ENCODE measurements at places on chromosomes 2 and 18.

GRCh38 chr2:146572598-146572997, 1272.2 kb upstream of the ACVR2A start:
- no peak for DNase-seq

GRCh38 chr18:35172451-35173035, 68.3 kb upstream of the ZNF397 start:
- no peak for DNase-seq

DNA sequence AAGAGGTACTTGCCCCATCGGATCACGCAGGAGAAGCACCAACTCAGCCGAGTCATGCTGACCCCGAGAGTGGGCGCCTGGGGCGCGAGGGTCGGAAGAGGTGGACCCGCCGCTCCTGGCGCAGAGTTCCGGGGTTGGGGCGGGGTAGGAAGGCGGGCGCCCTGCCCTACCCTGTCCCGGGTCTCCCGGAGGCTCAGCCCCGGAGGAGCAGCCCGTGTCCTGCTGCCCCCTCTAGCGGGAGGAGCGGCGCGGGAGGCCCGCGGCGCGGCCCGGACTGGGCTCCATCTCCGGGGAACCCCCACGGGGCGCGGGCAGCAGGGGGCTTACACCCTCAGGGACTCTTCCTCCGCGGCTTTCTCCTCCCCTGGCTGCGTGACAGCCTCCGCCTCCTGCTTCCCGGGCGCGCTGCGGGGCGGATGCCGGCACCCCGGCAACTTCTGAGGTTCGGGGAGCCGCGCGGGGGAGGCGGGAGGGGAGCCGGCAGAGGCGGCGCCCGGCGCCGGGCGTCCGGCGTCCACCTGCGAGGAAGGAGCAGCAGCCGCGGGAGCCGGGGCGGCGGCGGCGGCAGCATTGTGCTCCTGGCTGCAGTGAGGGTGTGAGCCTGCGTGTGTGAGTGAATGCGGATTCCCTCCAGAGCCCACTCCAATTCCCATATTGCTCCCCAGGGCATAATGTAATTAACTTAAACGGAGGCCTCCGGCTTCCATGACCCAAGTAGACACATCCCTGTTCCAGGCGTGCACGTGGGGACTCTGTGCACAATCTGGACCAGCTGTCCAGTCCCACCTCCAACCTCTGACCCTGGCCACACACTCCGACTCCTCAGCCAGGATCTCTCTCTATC, 7.6 kb upstream of the TNS1 start:
- DNase-seq = peak; percentile 48

GRCh38 chr2:69192176-69192945, 179.4 kb downstream of the ANTXR1 start:
- DNase-seq = peak; percentile 42

DNA sequence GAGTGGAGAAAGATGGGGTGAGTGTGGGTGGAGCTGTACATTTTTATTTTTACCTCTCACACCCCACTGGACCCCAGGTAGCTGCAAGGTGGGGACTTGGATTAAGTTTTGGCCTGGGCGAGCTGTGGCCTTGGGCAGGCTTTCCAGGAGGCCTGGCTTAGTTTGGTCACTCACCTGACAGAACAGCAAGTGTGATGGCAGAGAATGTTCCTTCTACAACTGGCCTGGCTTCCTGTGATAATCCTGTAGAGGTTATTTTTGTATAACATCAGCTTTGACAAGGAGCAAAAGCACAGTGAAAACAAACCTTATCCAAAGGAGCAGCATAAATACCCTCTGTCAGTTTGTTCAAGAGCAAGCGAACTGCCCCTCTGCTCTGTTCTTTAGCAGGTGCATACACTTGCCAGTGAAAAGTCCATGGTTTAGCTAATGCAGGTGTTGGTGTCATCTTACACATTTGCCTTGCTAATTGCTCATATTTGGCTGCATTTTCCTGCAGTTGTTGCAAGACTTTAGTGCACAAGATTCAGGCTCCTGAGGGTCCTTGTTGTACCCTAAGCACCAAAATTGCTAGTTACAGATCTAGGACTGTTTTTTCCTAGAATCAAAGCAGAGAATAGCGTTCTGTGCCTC, 6.3 kb downstream of the THNSL2 start:
- DNase-seq = no peak

DNA sequence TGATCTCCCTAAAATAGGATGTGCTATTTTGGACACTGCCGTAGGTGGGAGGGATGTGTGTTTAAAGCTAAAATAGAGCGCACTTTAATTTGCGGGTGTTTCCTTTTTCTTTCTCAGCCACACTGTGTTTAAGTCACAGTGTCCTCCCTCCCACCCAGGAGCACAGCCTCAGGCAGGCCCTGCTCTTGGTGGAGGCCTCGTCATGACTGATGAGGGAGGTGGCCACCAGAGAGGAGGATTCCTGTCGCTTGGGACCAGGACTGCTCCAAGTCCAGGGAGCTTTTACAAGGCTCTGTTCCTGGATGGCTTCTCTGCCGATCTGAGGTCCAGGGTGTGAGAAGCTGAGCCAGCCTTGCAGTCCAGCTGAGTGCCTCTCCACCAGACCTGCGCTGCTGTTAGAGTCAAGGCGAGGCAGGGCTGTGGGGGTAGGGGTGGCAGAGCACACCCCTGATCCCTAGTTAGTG, 33.5 kb downstream of the INPP4A start:
- DNase-seq = no peak

GRCh38 chr2:112160283-112161250, 22.4 kb downstream of the FBLN7 start:
- DNase-seq = no peak

DNA sequence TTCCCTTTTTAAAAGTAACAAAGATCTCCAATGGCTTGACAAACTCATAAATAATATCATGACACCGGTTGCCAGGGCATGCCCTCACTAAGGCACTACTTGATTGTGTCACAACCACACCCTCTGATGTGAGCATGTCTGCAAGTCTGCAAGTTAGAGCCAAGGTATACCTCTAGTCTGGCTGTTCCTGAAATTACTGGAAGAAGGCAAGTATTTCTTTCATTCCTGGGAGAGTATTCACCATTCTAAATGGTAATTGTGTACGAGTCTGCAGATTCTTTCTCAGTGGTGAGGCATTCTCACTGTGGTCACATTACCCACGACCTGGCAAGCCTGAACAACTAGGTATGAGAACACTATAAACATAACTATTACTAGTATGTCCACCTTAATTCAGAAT, 25.7 kb upstream of the RNU4ATAC start:
- DNase-seq = no peak

DNA sequence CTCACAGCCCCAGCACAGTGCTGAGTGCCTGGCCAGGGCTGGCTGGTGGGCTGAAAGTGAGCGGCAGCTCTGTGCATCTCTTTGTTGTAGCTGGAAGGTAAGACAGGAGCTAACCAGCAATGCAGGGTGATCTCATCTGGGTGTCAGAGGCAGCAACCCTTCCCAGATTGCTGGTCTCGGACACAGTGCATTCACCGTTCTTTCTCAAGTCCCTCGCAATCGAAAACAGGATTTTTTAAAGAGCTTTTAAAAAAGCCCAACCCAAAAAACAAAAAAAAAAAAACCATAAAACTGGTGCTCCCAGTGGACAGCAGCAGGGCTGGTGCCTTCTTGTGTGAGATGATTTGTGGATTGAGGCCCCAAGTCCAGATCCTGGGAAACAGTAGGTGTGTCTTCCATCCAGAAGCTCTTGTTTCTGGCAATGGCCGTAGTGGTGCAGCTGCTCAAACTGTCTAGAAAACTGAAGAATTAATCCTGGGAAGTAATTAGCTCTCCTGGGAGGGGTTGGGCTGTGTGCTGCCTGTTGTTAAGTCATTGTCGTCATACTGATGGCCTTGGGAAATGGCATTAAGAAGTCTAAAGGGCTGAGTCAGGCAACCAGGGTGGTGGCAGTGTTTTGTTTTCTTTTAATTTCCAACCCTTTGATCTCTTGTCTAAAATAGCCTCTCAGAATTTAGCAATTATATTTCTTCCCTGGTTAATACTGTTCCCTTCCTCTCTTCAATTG, 156.7 kb downstream of the KLHL29 start:
- DNase-seq = no peak

GRCh38 chr2:119142824-119143223, 15.7 kb downstream of the C1QL2 start:
- DNase-seq = no peak

DNA sequence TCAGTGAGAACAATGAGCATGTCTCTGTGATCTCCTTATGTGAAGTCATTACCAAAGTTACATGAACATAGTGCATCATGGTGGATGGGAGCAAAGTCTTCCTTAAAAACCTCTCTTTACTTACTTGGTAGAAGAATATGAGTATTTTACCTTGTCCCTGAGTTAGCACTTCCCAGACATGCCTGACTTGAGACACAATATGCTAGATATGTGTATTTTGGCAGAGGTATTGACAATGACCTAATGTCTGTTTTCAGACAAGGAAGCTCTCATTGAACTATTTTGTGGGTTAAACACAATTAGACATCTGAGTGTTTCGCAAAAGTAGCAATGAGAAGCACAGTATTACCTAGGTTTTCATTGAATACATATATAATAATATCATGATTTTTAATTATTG, 99.1 kb upstream of the MC4R start:
- no peak for DNase-seq

DNA sequence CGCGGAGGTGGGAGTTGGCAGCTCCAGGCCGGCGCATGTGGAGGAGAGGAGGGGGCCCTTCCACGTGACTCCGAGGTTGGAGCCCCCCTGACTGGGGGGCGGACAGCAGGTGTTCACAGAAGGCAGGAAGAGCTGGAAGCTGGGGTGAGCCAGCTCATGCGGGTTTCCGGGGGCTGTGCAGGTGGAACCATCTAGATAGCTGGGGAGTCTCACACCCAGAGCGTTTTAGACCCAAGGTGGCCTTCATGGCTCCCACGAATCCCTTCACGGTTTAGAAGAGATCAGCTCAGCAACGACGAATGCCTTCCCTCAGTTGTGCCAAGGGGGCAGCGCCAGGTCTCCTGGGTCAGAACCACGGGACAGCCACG, 740.5 kb upstream of the SALL3 start:
- DNase-seq = no peak

GRCh38 chr18:7248877-7249276, 18.0 kb downstream of the LRRC30 start:
- DNase-seq = no peak

- no peak for DNase-seq
Measured at GRCh38 chr2:19810148-19810547, 91.6 kb downstream of the TTC32 start.

- peak; percentile 63 for DNase-seq
Measured at GRCh38 chr18:3595369-3596273, 145.6 kb downstream of the TGIF1 start.

GRCh38 chr2:235746257-235746934, 252.6 kb downstream of the AGAP1 start:
- peak; percentile 77 for DNase-seq

DNA sequence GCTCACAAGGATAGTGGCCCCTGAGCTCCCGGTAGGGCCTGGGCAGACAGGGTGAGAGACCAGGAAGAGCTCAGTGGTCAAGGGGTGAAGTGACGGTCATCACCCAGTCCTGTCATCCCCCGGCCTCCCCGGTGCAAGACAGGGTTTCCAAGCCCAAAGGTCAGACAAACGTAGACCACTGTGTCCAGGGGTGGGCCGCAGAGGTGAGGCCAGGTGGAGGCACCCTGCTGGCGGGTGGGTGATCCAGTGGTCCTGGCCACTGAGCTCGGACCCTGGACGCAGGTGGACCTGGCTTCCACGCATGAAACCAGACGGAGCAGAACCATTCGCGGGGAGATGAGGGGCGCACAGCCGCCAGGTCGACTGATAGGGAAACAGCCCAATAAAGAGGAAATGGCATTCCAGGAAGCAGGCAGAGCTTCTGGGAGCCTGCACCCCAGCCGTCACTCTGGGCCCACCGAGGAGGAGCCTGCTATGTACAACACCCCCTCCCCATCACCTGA, 14.4 kb upstream of the SNED1 start:
- DNase-seq = no peak

DNA sequence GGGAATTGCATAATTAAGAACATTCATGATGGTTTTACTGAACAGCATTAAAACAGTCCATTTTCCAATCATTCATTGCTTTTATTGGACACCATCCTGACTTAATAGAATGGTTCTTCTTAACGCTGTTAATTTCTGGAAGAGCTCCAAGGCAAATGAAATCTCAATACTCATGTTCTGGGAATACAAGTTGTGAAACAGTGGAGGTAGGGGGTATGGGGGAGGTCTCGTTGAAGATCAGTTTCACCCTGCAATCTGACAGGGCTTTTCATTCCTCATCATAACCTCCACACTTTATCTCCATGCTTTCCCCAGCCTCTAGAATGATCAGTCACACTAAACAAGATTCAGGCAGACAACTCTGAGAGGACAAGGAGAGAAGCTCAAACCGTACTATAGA, 113.6 kb downstream of the ETAA1 start:
- DNase-seq = no peak

- no peak for DNase-seq
Measured at GRCh38 chr18:27121108-27121507, 64.0 kb downstream of the CHST9 start.

DNA sequence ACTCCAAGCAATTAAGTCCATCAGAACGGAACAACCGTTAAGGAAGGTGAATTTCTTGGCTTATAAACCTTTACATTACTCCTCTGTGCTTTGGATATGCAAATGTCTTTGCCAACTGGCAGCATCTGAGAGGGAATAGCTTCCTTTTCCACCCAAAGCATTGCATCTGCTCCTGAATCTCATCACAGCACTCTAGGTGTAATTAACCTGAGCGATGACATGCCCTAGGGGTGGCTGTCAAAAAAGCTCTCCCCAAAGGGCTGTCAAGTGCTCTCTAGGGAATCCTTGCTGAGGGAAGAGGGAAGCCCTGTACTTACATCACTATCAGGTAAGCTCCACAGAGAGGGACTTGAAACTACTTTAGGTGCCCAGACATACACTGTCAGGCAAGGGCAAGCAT, 5.5 kb upstream of the SMARCAL1 start:
- DNase-seq = no peak

GRCh38 chr2:96140941-96141623, 2.8 kb upstream of the ASTL start:
- DNase-seq = no peak

DNA sequence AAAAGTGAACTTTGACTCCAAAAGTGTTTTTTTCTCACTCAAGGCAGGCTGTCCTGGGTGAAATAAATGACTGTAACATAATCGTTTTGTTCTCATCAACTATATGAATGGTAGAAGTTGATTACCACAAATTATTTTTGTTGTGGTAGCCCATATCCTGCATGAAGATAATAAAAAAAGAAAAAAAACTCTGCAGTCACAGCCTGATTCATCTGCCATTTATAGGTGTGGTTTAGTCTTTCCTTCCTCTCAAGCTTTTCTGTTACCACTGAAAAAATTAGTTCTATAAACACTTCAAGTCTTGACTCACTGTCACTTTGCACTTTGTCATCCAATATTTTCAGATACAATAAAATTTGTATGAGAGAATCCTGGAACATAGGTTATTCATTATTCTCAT, 522.0 kb downstream of the PLCL1 start:
- DNase-seq = no peak

GRCh38 chr2:119659601-119660342, 19.2 kb upstream of the TMEM177 start:
- DNase-seq = peak; percentile 55

DNA sequence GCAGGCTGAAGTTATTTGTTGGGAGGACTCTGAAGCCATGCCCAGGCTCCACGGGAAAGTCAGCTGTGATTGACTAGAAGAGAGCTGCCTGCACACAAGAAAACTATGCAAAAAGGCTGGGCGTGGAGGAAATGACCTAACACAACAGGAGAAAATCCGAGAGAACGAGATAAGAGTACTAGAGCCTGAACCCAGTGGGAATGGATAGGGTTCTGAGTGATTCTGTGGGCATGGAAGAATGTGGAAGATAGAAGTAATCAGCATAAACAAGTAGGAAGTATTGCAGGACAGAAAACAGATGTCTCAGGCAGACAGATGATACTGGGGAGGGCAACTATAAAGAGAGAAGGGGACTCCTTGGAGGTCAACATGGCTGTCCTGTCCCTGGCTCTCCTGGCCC, 12.1 kb upstream of the COPS8 start:
- no peak for DNase-seq

Measured in RPMI8226 (cell line).